ENCODE measurements at places on chromosomes 2 and 18. TPM values are rescaled to one million over a fixed set of nuclear protein-coding genes. Genes with fewer than 3 reads are reported as not detected.

GRCh38 chr2:169362118-169362893 lies at the start of gene LRP2:
Gene LRP2 (minus strand): TSS chr2:169362534. CDS start chr2:169362399, 135 bp downstream.
- DNase-seq: peak; percentile 78

EVX2 gene
- total RNA-seq: not detected

DNA sequence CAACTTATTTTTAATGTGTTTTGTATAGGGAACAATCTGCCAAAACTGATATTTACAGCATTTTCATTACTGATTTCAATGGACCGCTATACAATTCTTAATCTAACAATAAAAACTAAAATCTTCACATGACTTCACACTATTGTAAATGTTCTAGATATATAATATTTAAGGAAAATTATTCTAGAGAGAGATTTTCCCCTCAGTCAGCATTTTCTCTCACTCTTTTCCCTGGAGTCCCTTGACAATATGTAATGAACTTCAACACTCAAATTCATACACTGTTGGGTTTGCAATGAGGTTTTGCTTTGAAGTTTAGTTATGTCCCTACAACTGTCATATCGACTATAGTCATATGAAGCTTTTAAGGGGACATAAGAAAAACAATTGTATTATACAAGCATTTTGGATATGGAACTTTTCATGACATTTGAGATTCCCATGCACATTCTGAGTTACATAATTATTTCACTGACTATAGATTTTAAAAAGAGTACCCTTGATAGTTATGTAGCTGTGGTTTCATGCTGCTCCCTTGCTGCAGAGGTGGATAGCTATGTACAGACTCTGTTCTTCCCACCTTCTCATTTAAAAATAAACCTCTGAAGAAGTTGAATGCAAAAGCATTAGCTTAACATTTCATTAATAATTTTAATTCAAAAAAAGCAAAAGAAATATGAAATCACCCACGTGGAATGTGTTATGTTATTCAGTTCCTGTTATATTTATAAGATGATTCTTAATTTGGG lies 338.5 kb downstream of the AKAIN1 start:
- no peak for DNase-seq

DNA sequence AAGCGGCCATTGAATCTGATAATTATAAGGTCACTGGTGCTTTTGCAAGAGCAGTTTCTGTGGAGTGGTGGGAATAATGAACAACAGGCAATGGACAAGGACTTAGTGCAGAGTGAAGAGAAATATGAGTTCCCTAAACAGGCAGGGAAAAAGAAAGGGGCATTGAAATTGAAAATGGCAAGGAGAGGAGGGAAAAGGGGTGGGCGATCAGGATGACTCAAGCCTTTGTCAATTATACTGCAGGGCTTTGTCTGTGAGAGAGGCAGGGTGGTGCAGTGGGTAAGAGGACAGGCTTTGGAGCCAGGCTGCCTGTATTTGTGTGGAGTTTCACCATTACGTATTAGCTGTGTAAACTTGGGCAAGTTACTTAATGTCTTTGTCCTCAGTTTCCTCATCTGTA lies 29.5 kb upstream of the PAIP2B start:
- DNase-seq: no peak

GRCh38 chr2:201298462-201299052 lies 38.2 kb downstream of the CASP8 start:
- DNase-seq: no peak

AQP12A gene
- not detected for total RNA-seq

DNA sequence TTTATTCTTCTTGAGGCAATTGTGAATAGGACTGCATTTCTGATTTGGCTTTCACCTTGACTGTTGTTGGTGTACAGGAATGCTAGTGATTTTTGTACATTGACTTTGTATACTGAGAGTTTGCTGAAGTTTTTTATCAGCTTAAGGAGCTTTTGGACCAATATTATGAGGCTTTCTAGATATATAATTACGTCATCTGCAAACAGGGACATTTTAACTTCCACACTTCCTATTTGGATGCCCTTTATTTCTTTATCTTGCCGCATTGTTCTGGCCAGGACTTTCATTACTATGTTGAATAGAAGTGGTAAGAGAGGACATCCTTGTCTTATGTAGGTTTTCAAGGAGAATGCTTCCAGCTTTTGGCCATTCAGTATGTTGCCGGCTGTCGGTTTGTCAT lies 425.4 kb upstream of the CHAC2 start:
- DNase-seq: no peak

NCOA1 gene
- total RNA-seq: 10.3 TPM

- DNase-seq: no peak
Observed at GRCh38 chr2:194709840-194710239, 947.2 kb upstream of the SLC39A10 start.

DNA sequence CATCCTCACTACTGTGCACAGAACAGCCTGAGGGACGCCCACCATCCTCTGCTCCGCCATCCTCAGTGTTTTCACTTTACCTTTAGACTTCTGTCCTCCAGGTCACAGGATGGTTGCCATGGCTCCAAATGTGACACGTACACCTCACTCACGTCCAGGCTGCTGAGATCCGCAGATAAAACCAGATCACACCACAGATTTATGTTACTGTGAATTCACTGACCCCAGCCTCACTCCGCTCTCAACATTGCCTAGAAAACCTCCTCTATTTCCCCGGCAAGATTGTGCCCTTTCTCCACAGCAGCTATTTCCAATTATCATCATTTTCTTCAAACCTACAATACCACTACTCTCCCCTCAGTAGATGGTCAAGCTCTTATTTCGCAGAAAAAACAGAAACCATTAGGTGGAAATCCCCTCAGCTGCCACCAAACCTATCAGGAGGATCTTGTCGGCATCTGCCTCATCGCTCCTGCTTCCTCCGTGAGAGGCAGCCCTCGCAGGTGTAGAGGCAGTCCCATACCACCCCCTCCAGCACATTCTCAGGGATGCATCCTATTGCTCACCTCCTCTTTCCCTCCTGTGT lies 49.8 kb upstream of the SLC1A4 start:
- DNase-seq: peak; percentile 81

- no peak for DNase-seq
Observed at GRCh38 chr2:173075056-173075780, 428 bp upstream of the MAP3K20 start.

- peak; percentile 48 for DNase-seq
Observed at GRCh38 chr2:209424199-209424701, 403 bp downstream of the MAP2 start.

DNA sequence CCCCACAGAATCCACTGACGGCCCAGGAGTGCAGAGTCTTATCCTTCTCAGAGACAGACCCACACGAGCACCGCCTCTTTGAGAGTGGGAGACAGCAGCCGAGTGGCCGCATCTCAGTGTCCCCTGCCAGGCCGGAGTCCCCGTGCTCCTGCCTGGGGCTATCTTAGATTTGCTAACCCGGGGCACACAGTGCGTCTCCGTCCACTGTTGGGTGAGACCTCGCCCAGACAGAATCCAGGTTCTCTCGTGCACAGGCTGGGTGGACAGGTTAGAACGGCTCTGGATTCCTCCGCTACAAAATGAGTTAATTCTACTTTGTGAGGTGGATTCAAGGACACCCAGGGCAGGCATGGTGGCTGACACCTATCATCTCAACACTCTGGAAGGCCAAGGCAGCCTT lies 88.3 kb downstream of the ZNF516 start:
- DNase-seq: no peak

DNA sequence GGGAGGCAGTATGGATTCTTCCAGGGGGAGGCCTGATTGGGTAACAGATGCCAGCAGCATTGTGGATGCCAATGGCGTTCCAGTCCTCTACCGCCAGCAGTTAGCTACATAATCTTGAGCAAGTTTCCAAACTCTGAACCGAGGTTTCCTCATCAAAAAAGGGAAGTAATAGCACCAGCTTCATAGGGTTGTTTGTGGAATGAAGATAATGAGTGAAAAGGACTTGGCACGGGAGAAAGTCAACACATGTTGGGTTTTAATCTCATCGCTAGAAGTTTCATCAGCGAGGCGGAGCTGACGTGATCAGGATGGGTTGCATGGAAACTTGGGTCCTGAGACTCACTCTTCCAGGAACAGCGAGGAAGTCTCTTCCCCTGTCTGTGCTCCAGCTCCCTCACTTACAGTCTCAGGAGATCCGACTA lies 266.7 kb downstream of the SH3BP4 start:
- DNase-seq: no peak

- DNase-seq: peak; percentile 93
Observed at GRCh38 chr2:27735263-27735904, 36.1 kb upstream of the MRPL33 start.

- no peak for DNase-seq
Observed at GRCh38 chr2:175853616-175853890, 148.5 kb downstream of the LNPK start.

CENPA gene
- total RNA-seq: 34.0 TPM

DNA sequence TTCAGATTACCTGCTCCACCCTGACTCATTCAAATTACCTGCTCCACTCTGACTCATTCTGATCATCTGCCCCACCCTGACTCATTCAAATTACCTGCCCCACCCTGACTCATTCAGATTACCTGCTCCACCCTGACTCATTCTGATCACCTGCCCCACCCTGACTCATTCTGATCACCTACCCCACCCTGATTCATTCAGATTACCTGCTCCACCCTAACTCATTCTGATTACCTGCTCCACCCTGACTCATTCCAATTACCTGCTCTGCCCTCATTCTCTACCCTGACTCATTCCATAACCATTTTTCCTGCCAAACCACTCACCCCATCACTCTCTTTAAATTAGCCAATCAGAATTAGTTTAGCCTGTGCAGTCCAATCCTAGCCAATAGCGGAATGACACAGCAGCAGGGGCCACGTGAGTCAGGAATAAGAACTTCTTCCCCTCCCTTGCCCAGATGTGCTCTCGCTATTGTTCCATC lies 26.2 kb downstream of the CFAP53 start:
- DNase-seq: no peak

DNA sequence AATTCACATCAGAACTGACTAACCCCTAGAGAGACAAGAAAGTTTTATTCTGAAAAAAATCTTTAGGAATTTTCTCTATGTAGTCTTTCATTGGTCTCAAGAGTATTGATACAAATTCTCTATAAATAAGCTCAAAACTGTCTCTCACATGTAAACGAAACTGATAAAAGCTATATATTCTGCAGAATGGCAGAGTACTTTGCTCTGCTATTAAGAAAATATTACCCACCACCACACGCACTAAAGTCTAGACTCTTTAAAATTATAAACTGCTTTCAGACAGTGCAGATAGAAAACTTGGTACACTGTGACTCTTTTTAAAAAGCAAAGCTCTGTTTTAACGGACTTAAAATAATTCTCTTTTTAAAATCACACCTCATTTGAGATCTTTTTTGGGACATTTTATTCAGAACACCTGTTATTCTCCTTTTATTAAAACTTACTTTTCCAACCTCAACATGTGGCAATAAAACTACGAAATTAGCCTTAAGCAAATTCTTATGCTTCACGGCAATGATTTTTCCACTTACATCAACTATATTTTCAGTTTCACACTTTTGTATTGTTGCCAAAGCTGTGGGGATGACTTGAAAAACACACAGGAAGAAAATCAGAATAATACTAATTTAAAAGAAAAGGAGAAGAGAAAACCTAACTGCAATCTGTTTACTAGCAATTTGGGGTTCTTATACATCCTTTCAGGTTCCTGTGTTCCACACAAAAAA lies 58.0 kb downstream of the CCDC88A start:
- DNase-seq: no peak

GRCh38 chr2:134668821-134669220 lies 50.0 kb downstream of the TMEM163 start:
- DNase-seq: no peak

CFC1 gene
- total RNA-seq: 0.52 TPM

- no peak for DNase-seq
Observed at GRCh38 chr18:33833842-33834241, 255.8 kb downstream of the ASXL3 start.

DNA sequence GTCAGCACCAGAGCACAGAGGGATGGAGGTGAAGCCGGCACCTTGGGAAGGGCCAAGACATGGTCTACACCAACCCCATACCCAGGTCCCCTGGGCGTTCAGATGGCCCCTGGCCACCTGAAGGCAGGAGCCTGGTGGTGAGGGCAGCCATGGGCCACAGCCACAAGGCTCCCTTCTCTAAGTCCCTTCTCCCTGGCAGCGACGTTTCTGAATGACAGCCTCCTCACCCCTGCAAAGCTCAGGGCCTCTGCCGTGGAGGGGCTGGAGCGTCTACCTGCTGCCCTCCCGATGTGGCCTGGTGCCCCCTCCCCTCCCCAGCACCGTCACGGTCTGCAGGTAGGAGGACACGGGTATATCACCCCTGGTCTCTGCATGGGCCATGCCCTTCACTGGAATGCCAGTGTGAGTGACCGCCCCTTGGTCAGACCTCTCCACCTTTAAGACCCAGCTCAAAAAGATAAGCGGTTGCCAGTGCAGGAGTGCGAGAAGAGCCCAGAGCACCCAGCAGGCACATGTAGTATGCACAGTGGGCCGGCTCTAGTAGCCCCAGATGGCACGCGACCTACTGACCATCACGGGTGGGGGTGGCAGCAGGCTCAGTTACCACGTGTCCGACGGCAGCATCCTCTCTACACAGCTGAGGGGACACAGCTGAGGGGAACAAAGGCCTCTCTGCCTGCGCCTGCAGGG lies 46.6 kb downstream of the HS6ST1 start:
- peak; percentile 39 for DNase-seq

DNA sequence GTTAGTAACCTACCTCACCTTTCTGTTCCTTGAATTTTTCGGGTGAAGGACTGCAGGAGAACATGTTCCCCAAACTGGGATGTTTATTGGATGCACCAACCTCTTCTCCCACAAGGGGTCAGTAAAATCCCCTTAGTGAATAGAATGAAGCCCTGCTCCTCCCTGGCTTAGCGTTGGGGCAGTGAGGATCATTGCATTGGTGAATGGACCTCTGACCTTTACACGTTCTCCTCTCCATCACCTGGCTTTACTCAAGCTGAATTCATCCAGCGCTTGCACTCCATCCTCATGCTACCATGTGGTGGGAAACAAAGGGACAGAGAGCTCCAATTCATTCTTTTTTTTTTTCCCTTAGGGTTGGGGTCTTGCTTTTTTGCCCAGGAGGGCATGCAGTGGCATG lies 157.2 kb downstream of the MIB1 start:
- DNase-seq: peak; percentile 70

- DNase-seq: no peak
Observed at GRCh38 chr2:76938153-76938552, 584.0 kb downstream of the LRRTM4 start.

DNA sequence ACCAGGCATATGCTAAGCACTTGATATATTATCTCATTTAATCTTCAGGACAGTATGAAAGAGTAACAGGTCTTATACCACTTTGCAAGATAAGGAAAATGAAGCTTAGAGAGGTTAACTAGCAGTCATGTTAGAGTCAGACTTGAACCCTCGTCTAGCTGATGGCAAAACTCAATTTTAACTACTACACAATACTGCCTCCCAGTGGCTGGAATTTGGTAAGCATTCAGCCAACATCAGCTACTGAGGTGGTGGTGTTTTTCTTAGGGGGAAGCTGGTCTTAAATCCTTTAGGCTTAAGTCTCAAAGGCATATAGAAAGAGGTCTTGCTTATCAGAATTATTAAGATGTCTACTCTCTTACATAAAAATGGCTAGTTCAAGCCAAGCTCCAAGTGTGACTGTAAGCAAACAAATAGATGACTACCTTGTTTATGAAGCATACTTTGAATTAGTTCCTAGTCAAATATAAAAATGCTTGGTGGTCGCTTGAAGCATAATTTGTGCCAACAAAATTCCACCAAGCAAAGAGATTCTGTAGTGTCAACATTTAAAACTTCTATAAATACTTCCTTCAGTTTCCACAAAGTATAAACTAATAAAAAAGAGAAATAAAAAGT lies 325.4 kb upstream of the FIGN start:
- peak; percentile 20 for DNase-seq

GRCh38 chr2:225334514-225334913 lies 65.0 kb upstream of the NYAP2 start:
- no peak for DNase-seq

- DNase-seq: no peak
Observed at GRCh38 chr2:28927878-28928277, 33.4 kb downstream of the WDR43 start.
